ENCODE measurements at places on chromosomes 16 and 17.

- DNase-seq = no peak
Measured at GRCh38 chr17:39635614-39636176, 1.2 kb upstream of the STARD3 start.

DNA sequence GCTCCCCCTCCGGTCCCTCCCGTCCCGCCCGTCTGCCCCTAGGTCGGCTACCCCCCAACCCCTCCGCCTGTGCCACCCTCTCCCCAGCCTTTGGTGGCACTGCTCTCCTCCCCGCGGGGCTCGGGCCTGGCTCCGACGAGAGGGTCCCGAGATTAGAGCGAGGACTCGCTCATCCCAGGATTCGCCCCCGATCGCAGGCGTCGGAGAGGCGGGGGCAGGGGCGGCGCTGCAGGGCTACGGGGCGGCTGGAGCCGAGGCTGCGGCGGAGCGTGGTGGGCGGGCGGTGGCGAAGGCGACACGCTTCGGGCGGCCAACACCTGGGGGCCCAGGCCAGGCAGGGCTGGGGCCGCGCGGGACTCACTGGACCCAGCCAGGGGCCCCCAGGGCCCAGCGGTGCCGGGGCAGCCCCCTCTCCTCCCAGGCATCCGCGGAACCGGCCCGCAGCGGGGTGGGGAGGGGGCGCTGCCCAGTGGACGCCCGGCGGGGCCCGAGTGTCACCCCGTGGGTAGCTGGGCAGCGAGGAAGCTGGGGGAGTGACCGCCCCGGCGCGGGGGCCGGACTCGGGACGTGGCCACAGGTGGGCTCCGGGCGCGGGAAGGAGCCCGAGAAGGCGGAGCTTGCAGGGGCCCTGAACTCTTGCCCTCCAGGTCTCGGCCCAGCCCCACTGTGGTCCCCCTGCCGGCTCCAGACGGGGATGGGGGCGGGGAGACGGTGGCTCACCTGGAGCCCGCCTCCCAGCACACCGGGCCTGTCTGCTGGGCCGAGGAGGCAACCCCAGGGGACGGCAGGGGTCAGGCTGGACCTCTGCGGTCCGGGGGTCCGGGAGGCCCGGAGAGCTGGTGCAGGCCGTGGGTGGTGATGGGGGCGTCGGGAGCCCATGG, 1.5 kb downstream of the MGAT5B start:
- DNase-seq = no peak

- DNase-seq = no peak
Measured at GRCh38 chr17:48427598-48427997, 2.4 kb downstream of the SKAP1 start.

GRCh38 chr16:15961060-15961511, 11.7 kb downstream of the ABCC1 start:
- DNase-seq = peak; percentile 47

- DNase-seq = no peak
Measured at GRCh38 chr17:10059684-10060211, 138.7 kb downstream of the GAS7 start.

Measured in fibroblast of lung (primary cell).